ENCODE measurements at places on chromosomes 6 and 20. TPM values are rescaled to one million over a fixed set of nuclear protein-coding genes. Genes with fewer than 3 reads are reported as not detected.

HLA-DQA1 gene
- total RNA-seq = 0.40 TPM

RMND1 gene
- 32.2 TPM for total RNA-seq

SMIM13 gene
- total RNA-seq = 29.0 TPM

MOXD1 gene
- total RNA-seq = 0.71 TPM
